ENCODE measurements at places on chromosomes 4 and X.

GRCh38 chrX:10079231-10079630 is 77.5 kb upstream of the CLCN4 start:
- DNase-seq: no peak

GRCh38 chrX:153647461-153648357 is 706 bp downstream of the DUSP9 start:
- no peak for DNase-seq

DNA sequence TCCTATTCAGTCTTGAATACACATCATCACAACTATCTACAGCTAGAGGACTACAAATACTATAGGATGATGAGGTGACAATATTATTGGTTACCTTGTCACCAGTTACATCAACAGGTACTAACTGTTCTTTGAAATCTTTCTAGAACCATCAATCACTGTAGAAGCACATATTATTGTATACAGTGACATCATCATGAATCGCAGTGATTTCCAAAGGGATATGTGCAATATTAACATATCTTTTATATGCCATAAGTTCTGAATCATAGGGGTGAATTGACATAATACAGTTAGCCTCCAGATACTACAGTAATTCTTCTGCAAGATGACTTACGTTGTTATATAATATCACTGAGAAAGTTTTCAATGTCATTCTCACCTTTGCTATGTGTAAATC is 105.2 kb upstream of the HPGD start:
- DNase-seq: no peak

- DNase-seq: no peak
Observed at GRCh38 chr4:58090539-58090938, 980.4 kb upstream of the IGFBP7 start.

DNA sequence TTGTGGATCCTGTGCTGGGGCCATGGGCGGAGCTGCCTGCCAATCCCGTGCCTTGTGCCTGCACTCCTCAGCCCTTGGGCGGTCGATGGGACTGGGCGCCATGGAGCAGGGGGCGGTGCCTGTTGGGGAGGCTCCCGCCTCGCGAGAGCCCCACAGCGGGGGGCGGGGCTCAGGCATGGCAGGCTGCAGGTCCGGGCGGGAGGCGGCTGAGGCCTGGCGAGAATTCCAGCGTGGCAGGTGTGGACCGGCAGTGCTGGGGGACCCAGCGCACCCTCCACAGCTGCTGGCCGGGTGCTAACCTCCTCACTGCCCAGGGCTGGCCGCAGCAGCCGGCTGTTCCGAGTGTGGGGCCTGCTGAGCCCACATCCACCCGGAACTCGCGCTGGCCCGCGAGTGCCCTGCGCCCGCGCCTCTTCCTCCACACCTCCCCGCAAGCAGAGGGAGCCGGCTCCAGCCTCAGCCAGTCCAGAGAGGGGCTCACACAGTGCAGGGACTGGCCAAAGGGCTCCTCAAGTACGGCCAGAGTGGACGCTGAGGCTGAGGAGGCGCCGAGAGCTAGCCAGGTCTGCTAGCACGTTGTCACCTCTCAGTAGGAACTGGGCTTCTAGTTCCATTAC is 85.9 kb downstream of the GBA3 start:
- DNase-seq: no peak

DNA sequence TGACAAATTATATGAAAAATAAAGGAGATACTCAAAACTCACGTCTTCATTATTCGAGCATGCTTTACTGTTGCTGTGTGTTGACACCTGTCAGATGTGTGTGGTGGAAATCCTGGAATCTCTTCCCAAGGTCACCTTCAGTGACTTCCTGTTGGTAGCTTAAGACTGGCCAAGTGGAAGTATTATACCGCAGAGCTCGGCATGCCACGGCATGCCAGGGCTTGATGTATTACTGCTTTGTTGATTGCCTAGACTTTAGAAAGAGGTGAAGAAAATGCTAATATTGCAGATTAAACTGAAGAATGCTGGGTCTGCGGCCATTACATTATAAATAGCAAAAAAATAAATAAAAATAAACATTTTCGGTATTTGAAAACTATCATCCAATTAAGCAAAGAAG is 4.6 kb downstream of the TREX2 start:
- no peak for DNase-seq

- no peak for DNase-seq
Observed at GRCh38 chr4:2829933-2830451, 13.7 kb upstream of the ADD1 start.

DNA sequence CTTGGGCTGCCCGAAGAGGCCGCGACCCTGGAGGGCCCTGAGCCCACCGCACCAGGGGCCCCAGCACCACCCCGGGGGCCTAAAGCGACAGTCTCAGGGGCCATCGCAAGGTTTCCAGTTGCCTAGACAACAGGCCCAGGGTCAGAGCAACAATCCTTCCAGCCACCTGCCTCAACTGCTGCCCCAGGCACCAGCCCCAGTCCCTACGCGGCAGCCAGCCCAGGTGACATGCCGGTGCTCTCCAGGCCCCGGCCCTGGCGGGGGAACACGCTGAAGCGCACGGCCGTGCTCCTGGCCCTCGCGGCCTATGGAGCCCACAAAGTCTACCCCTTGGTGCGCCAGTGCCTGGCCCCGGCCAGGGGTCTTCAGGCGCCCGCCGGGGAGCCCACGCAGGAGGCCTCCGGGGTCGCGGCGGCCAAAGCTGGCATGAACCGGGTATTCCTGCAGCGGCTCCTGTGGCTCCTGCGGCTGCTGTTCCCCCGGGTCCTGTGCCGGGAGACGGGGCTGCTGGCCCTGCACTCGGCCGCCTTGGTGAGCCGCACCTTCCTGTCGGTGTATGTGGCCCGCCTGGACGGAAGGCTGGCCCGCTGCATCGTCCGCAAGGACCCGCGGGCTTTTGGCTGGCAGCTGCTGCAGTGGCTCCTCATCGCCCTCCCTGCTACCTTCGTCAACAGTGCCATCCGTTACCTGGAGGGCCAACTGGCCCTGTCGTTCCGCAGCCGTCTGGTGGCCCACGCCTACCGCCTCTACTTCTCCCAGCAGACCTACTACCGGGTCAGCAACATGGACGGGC is 579 bp downstream of the ABCD1 start:
- DNase-seq: no peak

DNA sequence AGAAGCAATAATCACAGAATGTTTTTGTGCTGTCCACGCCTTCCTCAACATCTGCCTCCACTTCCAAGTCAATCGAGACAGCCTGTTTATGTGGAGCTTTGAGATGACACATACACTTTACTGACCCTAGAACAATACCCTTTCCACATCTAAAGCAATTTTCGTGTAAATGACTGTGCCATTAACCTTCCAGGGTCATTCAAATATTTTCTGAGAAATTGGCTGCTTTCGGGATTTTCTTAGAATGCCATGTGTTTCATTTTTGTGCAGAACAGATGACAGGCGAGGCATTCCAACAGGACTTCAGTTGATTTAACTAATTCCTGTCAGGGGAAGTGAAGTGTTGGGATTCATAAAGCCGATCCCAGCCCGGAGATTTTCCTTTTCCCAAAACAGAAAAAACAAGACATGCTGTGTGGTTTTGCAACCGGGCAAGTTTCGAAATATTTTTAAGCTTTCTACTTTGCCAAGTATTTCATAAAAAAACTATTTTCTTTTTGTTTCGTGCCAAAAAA is 73.9 kb downstream of the SORBS2 start:
- DNase-seq: no peak

DNA sequence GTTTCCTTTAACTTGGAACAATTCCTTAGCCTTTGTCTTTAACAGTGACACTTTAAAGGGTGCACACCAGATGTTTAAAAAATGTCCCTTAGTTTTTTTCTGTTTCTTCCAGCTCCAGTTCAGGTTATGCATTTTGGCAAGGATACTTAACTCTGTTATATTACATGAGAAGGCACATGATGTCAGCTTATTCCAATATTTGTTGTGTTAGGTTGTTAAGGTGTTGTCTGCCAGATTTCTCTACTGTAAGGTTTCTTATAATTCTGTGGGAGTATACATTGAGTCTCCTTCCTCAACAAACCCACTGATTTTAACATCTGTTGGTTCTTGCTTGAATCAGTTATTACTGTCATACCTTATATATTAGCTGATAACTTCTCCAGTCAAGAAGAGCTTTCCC is 33.3 kb downstream of the REST start:
- no peak for DNase-seq

GRCh38 chrX:117641913-117642656 is 474.5 kb downstream of the KLHL13 start:
- no peak for DNase-seq

DNA sequence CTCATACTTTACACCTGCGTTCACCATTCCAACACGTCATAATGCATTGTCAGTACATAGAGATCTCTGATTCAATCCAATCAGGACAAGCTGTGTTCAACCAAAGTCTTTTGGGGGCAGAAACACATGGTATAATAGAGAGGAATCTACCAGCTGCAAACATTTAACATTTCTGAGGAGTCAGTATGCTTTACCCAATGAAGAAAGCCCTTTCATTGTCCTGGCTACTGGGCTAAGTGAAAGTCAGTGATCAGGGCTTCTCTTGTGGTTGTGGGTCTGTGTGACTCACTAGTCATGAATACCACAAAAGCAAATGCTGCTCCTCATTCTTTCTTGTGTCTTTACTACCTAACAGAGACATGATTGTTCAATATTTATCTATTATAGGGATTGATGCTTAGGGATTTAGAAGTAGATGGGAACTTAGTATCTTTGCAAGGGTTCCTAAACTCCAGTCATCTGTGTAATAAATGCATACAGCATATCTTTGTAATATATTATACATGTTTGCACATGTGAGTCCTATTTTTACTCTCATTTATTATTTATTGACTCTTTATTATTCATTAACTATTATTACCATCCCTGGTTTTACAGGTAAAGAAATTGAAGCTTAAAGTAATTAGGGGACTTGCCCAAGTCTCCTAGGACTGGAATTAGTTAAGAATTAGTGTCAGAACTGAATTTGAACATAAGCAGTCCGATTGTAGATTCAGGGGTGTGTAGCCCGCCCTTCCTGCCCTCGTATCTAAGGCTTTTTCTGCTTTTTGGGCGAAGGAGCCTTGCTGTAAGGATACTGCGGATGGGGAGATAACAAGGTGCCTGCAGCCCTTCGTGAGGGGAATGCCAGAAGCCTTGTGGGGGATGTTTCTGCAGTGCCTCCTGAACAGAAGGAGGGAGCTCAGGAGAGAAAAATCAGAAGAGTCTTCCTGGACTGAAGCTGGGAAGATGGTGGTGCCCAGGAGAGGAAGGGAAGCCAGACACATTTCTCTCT is 353.1 kb upstream of the BOD1L1 start:
- no peak for DNase-seq

GRCh38 chr4:5928274-5928673 is 35.4 kb upstream of the CRMP1 start:
- no peak for DNase-seq

DNA sequence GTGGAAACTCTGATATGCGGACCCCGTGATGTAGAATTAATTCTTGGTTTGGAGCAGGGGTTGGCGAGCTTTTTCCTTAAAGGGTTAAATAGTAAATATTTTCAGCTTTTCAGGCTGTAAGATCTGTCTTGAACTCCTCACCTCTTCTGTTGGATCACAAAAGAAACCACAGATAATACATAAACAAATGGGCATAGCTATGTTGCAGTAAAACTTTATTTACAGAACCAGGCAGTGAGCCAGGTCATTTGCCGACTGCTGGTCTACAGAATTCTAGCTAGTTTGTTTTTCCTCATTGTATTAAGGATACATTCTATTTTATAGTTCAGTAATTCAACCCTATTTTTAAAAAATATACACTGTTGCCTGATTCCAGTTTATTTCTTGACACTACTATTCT is 116.6 kb downstream of the PAPSS1 start:
- DNase-seq: no peak

DNA sequence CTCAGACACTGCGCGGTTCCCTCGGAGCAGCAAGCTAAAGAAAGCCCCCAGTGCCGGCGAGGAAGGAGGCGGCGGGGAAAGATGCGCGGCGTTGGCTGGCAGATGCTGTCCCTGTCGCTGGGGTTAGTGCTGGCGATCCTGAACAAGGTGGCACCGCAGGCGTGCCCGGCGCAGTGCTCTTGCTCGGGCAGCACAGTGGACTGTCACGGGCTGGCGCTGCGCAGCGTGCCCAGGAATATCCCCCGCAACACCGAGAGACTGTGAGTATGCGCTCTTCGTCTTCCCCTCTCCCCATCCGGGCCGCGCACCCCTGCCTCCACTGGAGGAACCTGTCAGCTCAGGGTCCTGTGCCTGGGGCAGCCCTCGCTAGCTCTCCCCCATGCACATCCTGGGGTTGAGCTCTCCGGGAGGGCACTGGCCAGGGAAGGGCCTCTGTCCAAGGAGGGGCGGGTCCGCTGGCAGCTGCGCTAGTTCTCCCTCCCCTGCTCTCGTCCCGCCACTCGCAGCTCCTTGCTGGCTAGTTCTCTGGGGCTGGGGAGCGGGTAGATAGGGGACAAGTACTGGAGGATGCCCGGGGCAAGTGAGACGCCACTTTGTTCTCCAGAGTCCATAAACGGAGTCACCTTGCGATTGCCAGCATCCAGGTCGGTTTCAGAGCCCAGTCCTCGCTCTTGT is 2.2 kb downstream of the SLIT2 start:
- no peak for DNase-seq

DNA sequence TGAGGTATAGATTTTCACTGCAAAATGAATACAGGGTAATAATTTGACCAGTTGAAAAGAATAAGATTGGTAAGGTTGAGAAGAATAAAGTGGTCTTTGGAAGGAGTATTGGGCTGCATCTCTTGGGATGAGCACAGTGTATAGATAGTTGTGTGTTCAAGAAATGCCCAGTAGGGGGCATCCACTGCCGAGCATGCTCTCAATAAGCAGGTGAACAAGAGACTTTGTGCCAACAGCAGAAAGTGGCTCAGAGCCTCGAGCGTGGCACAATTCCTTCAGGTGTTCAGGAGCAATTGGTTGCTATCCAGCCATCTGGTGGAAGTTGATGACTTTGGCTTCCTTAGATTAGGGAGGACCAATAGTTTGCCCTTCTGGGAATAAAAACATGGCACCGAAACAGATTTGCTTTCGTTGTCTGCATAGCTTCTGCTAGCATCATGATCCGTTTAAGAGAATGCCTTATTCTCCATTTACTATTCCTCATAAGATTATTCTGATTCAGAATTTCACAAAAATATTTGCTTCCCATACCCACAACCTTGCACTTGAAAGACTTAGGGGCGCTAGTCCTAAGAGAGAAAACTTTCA is 258.1 kb upstream of the NEIL3 start:
- DNase-seq: no peak

GRCh38 chrX:45505214-45505613 is 304.5 kb upstream of the DIPK2B start:
- DNase-seq: no peak

DNA sequence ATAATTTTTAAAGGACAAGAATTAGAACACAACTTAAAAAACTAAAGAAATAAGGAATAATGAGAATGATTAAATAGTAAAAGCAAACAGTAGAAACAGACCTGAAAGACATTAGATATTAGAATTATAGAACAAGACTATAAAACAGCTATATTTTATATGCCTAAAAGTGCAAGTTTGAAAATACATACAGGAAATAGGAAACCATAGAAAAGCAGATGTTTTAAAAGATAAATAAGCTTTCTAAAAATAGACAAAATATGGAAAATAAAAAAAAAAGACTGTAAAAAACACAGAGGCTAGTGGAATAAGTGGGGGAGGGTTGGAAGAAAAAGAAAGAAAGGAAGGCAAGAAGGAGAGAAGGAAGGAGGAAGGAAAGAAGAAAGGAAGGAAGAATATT is 407.3 kb downstream of the IDS start:
- no peak for DNase-seq

GRCh38 chrX:112852851-112853250 is 12.2 kb upstream of the AMOT start:
- no peak for DNase-seq

- no peak for DNase-seq
Observed at GRCh38 chr4:15873117-15873516, 65.4 kb downstream of the FGFBP1 start.

GRCh38 chrX:67749536-67749935 is 205.7 kb downstream of the AR start:
- DNase-seq: no peak

GRCh38 chr4:11423465-11423864 is 5.2 kb downstream of the HS3ST1 start:
- DNase-seq: no peak
